ENCODE measurements at places on chromosomes 7 and 10.

DNA sequence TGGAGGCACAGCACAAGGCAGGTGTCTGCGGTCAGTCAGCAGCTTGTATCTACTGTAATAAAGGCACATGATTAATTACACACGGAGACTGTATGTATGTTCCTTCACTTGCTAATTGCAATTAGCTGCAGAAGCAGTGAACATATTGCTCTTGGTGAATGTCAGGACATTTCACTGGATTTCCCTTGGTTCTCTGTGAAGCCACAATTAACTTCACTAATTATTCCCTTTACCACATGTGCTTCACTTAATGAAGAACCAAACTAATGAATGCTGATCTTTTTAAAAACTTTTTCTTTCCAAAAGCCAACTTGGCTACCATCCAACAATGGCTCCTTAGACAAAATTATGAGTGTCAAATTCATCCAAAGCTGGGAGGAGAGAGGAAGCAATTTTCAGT lies 290.7 kb downstream of the ADRA2A start:
- DNase-seq, result no peak

DNA sequence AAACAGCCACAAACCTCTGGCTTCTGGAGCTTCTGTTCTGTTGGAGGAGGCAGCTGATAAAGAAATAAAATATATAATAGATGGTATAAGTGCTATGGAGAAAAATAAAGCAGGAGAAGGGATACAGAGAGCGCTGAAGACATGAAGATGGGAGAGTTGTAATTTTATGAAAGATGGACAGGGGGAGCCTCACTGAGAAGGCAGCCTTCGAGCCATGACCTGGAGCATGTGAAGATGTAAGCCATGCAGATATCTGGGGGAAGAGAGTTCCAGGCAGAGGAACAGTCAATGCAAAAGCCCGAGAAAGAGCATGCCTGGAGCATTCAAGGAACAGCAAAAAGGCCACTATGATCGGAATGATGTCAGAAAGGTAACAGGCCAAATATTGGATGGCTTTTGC lies 187.5 kb downstream of the KIAA1217 start:
- DNase-seq, result no peak

DNA sequence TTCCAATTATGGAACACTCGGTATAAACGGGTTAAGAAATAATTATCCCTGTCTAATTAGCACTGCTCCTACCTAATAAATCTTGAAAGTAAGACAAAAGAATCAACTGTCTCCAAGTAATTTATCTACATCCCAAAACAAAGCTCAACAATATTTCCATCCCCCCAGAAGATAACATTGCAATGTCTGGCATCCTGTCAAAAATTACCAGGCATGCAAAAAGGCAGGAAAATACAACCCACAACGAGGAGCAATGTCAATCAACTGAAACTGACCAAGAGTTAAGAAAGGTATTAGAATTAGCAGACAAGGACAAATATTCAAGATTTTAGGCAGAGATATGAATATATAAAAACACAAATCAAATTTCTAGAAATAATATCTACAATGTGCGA lies 84.5 kb upstream of the SVIL start:
- DNase-seq, result no peak

DNA sequence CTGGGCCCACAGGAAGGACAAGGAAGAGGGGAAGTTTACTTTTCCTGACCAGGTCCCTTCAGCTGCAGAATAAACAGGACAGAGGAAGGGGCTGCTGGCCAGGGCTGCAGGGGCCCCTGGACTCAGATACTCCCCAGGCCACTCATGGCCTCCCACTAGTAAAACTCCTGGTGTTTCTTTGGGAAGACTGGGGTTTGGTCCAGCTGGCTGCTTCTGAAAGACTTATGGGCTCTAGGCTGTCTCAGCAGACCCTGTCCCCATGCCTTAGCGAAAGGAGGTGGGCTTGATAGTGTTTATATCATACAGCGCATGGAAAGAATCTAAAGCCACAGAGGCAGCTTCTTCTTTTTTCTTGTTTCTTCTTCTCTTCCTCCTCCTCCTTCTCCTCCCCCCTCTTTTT lies 56.4 kb downstream of the PALD1 start:
- no peak for DNase-seq

DNA sequence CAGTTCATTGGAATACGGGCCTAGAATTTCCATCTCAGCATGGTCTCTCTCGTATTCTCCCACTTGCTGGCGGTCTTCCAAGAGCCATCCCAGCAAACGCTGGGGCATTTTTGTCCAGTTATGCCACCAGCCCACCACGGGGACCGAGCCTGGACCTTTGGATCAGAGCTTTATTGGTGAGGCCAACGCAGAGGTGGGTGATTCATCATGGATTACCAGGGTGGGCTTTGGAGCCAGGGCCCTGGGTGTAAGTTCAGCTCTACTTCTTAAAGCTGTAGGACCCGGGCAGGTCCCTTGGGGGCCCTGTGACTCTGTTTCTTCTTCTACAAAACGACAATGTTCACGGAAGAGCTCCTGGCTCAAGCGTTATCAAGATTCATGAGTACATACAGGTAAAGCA lies 22.7 kb upstream of the PITRM1 start:
- DNase-seq, result no peak

GRCh38 chr7:114901771-114902170 lies 20.1 kb upstream of the MDFIC start:
- no peak for DNase-seq

GRCh38 chr7:332646-333392 lies 42.8 kb downstream of the FOXL3 start:
- no peak for DNase-seq

GRCh38 chr7:87448388-87448787 lies 27.1 kb downstream of the ABCB4 start:
- no peak for DNase-seq

GRCh38 chr10:208616-209015 lies 73.4 kb downstream of the ZMYND11 start:
- no peak for DNase-seq

GRCh38 chr7:55521512-55521911 lies 50.8 kb downstream of the VOPP1 start:
- no peak for DNase-seq

DNA sequence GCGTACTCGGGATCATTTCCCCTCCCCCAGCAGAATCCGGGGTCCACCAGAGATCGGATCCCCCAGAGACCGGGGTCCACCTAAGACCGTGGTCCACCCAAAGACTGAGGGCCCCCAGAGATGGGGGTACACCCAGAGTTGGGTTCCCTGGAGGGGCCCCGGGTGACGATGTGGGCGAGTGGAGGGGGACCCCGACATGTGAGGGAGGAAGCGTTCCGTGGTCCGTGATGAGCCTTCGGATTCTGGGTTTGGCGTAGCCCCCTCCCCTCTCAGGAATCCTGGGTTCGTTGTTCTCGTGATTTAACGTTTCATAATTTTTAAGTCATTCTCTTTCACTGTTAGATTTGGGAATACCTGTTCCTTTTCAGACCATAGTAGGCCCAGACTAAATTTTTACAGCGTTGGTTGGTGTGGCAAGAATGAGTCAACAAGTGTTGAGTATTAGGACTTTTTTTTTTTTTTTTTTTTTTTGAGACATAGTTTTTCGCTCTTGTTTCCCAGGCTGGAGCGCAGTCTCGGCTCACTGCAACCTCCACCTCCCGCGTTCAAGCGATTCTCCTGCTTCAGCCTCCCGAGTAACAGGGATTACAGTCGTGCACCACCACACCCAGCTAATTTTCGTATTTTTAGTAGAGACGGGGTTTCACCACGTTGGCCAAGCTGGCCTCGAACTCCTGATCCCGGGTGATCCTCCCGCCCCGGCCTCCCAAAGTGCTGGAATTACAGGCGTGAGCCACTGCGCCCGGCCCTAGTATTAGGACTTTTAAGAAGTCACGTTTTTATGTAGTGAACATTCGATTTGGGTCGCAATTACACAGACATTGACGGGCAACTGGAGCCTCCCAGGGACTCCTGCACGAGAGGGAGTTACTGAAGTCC lies 672 bp downstream of the GTPBP4 start:
- no peak for DNase-seq

GRCh38 chr7:132837529-132837928 lies 244.4 kb downstream of the CHCHD3 start:
- no peak for DNase-seq

GRCh38 chr7:128021366-128021765 lies 9.9 kb downstream of the LRRC4 start:
- DNase-seq, result no peak

DNA sequence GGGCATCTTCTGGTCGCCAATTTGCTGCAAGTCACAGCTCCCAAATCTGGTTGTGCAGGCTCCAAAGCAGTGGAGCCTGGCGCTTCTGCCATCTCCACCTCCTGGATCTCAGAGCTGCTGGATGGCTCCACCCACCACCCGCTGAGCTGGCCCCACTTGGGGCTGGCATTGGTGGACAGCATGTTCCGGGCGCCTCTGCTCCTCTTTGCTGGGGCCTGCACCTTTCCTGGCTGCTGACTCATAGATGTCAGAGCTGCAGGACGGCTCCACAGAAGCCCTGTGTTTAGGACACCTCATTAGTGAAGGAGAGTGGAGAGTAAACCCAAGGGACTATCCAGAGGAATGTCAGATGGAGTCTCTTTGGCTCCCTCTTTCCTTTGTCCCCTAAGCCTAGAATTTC lies 27.4 kb downstream of the MAPK8 start:
- no peak for DNase-seq

DNA sequence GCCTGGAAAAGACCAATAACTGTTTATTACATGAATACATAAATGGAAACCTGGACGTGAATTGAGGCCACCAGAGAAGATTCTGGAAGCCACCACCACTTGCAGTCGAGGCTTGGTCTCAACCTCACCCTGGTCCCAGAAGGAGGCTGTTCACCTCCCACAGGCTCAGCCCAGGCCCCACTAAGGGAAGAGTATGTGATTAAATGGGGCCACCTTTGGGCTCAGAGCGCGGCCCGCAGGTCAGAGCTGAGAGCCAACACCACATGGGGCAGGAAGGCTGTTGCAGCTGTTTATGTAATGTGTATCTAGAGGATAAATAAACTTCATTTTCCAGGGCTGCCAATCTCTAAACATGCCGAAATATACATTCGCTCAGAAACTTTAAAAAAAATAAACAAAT lies 17.6 kb upstream of the FGFR2 start:
- DNase-seq, result no peak

DNA sequence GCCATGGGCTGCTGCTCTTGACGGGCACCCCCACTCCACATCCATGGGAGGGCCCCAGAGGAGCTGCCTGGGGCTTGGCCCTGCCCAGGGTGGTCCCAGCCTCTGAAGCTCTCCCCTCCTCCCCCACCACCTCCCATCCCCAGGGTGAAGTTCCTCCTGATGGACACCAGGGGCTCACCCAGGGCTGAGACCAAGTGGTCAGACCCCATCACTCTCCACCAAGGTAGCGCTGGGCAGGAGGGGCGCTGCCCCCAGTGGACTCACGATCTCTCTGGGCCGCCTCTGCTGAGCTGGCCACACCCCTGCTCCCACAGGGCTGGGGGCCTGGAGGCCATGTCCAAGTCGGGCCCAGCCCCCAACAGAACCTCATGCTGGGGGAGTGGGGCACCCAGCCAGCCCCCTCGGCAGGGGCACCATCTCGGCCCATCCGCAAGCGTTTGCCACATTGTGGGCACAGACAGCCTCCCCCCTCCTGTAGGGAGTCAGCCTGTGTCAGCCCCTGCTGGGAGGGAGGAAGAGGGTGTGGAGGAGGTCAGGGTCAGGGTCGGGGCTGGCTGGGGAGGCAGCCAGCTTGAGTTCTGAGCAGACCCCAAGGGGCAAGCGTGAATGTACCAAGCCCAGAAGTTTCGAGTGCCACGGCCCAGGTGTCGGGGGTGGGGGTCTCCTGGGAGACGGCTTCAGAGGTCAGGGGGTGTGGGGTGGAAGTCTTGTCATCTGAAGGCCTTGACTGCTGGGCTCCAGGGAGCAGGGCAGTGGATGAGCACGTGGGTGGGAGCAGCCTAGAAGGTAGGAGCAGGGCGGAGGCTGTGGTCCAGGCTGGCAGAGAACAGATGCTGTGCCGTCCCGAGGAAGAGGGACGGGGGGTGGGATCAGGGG lies 2.8 kb downstream of the UPK3B start:
- no peak for DNase-seq

- DNase-seq, result no peak
Observed at GRCh38 chr10:76432016-76433012, 1000.9 kb downstream of the LRMDA start.

DNA sequence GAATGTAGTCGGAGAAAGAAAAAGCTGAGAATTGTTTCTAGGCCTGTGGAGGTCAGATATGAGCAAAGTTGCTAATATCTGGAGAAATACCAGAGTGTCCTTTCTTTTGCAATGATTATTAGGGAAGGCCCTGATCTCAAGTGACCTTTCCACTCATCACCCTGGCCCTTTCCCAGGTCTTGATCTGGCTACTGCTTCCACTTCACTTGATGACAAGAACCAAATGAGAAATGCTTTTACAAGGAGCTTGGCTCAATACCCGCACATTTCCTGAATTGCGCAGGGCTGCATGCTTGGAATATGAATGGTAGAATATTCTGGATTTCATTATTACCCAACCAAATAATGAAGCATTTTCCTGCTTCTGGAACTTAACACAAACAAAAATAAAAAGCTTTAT lies 104.6 kb downstream of the ITGB8 start:
- no peak for DNase-seq

DNA sequence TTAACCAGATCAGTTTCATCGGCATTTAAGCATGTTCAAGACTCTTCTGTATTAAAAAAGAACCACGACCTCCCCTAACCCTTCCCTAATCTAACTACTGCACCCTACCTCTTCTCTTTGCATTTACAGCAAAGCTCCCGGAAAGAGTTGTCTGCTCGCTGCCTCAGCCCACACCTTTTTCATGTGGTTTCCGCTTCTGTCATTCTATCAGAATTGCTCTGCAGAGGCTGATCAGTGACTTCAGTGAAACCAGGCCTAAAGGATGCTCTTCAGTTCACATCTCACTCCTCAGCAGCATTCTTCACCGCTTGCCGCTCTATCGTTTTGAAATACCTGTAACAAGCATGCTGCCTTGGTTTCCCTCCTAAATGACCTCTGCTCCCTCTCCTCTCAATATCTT lies 160.9 kb downstream of the SDK1 start:
- DNase-seq, result no peak

DNA sequence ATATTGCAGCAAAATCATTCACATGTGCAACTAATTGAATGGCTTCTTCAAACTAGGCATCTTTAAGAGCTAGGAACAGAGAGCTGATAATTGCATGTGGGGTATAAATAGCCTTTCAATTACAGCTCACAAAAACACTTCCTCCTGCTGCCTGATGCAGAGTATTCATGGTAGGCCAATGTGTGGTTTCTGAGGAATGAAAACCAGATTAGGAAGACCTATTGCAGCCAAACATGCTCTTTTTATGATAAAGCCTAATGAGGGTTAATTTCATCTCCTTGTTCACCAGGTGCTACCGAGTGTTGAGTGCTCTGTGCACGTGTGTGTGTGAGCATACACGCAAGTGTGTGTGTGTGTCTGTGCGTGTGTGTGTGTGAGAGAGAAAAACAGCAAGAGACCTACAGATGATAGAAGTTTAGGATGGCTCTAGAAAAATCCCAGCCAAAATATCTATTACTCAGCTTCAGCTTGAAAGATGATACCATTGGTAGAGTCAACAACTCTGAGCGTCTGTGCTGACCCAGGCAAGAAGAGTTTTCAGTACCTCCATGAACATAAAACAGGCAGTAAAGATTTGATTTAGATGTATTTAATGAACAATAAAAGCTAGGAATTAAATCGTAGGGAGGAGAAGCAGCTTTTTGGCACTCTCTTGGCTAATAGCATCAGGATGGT lies 448.5 kb upstream of the ANKRD30A start:
- no peak for DNase-seq
